Stimulated activated CD4-positive, alpha-beta T cell treated with anti-CD3 and anti-CD28 coated beads, Interleukin-15, amount 100 ng/mL, for 1 hour (primary cell): ENCODE measurements at places on chromosomes 7 and 10.
A peak's percentile ranks its signal among the peaks of the same experiment; 100 is the strongest.

GRCh38 chr7:133023370-133024071 is 58.4 kb downstream of the CHCHD3 start:
- no peak for DNase-seq

DNA sequence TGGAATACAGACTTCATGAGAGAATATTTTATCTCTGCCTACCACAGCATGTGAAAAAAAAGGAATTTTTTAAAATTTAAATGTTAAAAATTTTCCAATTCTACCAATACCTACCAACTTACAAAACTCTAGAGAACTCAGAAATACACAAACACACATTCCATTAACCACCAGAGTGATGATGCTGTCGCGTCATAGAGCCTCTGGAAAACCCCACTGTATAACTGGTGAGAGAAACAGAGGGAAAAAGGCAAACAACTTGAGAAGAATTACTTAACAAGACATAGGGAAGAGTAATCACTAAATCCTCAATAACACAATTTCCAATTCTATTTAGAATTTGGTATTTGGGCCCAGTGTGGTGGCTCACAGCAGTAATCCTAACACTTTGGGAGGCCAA is 6.2 kb upstream of the SPOCK2 start:
- no peak for DNase-seq

GRCh38 chr7:129134356-129134987 is 10.0 kb upstream of the TSPAN33 start:
- DNase-seq, result no peak

DNA sequence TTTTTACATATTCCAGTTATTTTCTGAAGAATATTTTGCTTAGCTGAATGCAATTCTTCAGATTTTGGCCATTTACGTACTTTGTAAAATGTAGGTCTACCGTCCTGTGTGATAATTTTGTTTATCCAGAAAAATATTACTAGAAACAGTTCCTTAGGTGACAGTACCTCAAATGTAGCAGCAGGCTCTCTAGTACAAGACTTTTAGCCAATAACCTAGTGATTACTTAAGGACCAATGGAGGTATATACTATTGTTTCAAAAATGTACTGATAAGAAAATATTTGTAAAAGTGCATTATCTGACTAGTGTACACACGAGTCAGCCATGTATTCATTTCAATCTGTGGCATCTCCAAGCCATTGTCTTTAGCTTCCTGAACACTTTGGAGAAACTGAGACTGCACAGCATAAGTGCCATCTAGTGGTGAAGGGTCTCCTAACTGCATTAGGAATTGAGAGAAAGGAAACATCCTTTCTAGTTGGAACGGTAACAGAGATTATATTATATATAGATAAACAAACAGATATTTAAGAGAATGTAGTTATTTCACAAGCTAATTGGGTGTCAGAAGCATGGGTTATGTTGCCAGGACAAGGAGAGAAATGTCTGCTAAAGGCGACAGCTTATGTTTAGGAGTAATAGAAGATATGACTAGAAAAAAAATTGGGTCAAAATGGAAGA is 23.7 kb downstream of the RTKN2 start:
- DNase-seq, result no peak

- no peak for DNase-seq
Observed at GRCh38 chr7:2807460-2807844, 36.7 kb downstream of the GNA12 start.

GRCh38 chr10:25023278-25023677 is 6.9 kb downstream of the THNSL1 start:
- no peak for DNase-seq

DNA sequence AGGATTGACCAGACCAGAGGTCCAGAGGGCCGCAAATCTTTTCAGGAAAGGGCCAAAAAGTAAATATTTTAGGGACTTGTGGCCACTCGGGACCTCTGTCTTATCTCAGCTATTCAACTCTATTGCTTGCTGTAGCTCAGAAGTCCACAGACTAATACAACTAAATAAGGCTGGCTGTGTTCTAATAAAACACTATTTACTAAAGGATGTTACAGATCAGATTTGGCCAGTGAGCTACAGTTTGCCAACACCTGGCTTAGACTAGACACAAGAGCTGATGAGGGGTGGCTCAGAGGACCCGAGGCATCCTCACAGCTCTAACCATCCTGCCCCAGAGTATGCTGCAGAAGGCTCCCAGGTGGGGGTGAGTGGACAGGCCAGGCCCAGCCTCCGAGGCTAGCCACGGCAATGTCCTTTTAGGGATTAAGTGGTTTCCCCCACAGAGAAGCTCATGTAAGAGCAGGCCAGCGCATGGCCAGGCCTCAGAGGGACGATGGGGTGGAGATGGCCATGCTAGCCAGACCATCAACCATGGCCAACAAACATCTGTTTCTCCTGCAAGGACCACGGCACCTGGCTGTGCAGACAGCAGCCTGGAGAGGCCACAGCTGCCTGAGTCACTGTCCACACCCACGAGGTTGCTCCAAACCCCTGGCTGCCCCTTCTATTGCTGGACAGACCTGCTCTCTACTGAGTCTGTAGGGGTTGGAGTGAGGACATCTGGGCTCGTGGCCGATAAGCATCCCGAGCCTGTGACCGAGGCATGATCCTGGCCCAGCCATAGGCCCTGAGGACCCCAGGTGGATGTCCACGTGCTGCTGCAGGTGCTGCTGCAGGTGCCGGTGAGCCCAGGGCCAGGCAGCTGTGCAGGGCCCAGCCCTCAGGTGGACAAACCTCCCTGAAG is 76.5 kb downstream of the AFAP1L2 start:
- no peak for DNase-seq

DNA sequence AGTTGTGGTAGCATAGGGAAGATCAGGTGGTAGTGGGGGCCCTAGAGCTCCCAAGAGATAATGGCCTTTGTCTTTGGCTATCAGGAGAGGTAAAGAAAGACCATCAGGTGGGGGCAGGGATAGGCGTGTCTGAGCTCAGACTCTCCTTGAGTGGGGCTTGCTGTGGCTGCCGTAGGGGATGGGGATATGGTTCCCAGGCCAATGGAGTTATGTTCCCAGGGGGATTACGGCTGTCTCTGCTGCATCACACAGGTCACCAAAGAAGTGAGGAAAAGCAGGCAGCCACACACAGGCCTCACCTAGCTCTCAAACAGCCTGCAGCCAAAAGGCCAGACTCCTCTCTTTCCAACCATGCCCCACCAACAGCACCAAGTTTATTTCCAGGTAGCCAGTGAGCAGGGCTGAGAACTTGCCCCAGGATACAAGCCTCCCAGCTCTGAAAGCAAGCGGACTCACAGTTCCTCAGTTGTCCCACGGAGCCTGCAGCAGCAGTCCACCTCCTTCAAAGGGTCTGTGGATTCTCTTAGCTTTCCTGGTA is 37.6 kb upstream of the C1QL3 start:
- DNase-seq, result no peak

DNA sequence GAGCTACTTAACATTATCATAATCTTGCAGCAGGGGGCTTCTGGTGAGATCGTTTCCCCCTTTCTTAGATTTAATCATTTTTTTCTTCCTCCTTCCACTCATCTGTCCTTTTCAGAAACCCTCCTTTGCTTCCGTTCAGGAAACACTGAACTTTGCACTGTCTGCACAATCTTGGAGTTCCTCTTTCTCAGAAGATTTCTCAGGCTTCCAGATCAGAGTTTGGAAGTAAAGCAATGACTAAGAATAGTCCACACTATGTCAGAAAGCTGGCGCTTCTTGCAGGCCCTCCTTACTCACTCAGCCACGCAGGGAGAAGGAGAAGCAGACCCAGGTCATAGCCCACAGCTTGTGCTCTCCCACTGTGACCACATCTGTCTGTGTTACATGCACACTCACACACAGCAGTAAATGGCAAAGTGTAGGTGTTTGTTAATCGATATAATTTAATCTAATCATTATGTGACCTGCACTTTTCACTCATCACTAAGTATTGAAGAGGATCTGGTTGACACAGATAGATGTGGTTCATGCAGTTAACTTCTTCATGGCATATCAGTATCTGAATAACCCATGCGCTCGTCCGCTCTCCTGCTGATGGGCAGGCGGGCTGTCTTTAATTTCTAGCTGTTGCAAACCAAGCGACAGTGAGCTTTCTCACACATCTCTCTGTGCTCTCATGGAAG is 30.2 kb downstream of the ALOX5 start:
- no peak for DNase-seq

GRCh38 chr7:73983437-73984164 is 44.4 kb upstream of the ELN start:
- DNase-seq, result no peak

GRCh38 chr10:42574336-42574735 is 64.0 kb downstream of the ZNF33B start:
- no peak for DNase-seq

GRCh38 chr10:49081547-49082275 is 33.6 kb downstream of the VSTM4 start:
- no peak for DNase-seq

DNA sequence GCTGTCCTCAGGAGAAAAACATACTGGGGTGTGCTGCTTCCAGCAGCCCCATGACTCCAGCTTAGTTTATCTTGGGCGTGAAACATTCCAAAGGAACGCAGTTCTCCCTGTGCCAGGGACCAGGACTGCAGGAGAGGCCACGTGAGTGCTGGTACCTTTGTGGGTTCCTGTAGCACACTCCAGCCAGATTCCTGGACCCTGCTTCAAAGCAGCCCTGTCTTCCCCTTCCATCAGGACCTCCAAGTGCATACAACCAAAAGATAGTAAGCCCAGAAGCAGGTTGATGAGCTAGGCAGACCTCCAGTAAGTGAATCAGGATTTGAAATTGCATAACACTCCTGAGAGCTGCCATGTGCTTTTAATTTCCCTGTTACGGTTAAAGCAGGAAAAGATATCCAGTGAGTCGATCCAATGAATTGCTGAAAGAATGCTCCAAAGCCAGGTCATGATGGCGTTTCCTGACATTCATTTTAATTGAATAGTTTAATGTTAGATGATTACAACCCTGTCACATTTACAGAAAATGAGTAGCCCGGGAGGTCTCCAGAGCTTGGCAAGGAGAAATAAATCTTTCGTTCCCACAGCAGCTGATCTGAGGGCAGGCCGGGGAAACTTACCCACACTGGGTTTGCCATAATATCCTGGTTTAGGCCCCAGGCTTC is 38.9 kb upstream of the CPXM2 start:
- DNase-seq, result no peak

- DNase-seq, result no peak
Observed at GRCh38 chr10:96283756-96284155, 12.4 kb upstream of the BLNK start.

- no peak for DNase-seq
Observed at GRCh38 chr7:70925411-70926115, 206.4 kb upstream of the GALNT17 start.

DNA sequence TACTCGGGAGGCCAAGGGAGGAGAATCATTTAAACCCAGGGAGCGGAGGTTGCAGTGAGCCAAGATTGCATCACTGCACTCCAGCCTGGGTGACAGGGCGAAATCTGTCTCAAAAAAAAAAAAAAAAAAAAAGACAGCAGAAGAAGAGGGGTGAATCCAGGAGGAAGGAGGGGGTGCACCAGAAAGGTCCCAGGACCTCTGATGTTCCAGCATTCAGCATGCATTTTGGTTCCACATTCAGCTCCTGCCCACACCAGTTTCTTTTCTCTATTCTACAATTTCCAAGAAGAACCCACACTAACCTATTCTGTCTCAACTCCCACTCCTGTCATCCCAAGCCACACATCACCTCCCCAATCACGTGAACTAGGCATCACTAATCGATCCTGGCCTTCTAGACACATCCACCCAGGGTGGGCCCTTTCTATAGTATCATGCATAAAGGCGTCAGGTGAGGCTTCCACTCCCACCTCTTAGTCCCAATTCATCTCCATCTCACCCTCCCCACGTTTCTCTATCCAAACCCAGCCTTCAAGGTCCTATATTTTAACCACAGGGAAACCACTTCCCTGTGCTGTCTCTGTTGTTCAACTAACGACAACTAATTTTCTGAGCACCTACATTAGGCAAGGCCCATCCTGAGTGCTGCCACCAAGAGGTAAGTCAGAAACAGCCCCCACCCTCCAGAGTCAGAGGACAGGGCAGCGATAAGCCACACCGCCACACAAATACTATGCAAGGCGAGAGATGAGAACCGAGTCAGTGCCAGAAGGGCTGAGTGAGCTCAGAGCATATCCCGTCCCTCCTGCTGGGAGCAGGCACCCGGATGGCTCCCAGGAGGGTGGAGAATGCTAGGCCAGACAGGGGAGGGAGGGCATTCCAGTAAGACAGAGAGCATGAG is 2.2 kb downstream of the ANXA11 start:
- peak; percentile 42 for DNase-seq

GRCh38 chr7:134823400-134823799 is 44.0 kb downstream of the CALD1 start:
- no peak for DNase-seq

DNA sequence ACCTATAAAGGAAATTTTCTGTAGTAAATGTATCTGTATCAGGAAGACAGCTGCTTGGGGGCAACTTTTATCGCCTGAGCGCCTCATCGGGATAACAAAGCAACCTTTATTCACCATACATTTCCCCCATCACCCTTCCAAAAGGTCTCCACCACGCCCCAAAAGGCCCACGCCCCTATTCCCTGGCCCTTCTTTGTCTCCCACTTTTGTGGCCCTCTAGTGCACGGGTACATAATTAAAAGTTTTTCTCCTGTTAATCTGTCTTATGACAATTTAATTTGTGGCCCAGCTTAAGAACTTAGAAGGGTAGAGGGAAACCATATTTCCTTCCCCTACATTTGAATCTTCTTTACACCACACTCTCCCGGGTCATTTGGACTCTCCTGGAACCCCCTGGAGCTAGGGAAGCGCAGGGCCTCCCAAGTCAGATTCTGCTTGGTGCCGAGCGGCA is 625 bp downstream of the RP9 start:
- no peak for DNase-seq

- no peak for DNase-seq
Observed at GRCh38 chr7:28052933-28053332, 127.7 kb downstream of the JAZF1 start.

DNA sequence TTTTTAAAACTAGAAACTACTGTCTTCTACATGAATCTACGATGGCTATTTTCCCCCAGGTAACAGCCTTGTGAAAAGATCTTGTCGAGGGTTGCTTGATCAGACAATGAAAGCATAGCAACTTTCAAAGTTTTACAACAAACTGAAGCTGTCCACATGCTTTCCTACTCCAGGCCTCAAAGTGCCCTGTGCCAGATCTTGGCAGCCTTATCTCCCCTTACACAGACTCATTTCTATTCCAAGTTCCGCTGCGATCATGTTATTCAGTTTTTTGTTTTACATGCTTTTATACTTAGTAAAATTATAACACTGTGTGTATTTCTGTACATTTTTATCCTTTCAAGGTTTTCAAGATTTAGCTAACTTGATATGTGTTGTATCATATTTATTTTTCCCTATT is 661.7 kb upstream of the SORCS1 start:
- no peak for DNase-seq

GRCh38 chr7:24191362-24191761 is 92.6 kb upstream of the NPY start:
- no peak for DNase-seq

GRCh38 chr10:6163364-6164270 is 39.1 kb upstream of the PFKFB3 start:
- peak; percentile 91 for DNase-seq

- DNase-seq, result no peak
Observed at GRCh38 chr7:69732203-69732602, 133.9 kb downstream of the AUTS2 start.
